Astrocyte of the cerebellum (primary cell): ENCODE measurements at places on chromosomes 1 and 21.

DNA sequence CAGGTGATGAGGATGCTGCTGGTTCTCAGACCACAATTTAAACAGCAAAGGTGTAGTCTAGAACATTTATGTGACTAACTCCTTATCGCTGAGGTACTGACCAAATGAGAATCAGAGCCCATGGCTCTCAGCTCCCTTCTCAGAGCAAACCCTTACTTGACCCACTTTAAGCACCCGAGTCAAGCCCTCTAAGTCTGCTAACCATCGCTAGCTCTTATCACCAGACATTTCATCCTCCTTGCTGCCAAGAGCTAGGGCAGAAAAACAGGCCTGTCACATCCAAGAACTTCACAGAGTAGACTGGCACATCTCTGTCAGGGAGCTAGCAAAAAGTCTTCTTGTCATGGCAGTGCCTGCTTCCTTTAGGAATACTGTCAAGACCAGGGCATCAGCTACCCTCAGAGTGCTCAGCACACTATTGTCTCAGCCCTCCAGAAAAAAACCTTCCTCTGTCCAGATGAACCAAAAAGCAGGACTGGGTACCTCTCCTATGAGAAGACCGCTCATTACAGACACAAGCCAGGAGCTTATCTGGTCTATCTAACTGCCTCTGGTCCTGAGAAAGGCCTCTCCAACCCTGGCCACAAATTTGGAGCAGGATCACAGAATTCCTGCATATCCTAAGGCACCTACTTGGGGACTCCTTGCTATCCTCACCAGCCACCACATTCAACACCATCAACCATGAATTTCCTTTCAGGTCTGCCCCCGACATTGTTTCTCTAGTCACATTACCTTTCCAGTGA lies 26.2 kb downstream of the ERI3 start:
- DNase-seq: no peak

DNA sequence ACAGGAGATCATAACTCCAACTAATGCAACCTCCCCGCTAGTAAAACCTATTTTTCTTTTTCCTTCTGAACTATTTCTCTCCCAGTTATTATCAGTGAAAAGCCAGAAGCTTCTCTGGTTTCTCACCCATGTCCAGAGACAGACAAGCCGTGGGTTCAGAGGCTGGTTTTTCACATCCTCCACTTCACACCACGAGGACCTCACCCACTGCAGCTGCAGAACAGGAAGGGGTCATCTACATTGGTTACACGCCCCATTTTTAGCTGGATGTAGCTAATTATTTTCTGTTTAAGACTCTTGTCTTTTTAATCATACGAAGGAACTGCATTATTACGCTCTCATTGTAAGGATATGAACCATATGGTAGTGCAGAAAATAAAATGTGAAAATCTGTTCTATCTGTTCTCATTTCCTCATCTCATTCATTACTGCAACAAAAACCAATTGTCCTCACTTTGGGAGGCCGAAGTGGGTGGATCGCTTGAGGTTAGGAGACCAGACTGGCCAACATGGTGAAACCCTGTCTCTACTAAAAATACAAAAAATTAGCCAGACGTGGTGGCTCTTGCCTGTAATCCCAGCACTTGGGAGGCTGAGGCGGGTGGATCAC lies 39.1 kb upstream of the CLDN14 start:
- no peak for DNase-seq

DNA sequence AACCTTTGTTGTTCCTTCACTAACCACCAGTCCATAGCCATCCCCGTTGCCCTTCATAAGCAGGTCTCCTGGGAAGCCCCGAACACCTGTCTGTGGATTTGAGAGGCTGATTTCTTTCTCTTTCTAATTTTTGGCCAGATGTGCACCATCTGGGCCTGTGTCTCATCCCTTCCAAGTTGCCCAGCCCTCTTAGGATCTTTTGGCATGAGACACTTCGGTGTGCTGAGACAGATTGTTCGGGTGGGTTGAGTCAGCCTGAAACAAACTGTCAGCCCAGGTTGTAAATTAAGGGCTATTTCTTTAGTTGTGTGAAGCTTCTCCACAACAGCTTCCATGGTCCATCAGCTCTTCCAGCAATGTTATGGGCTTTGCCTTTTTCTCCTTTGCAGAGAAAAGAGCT lies 1.4 kb upstream of the DNAJC11 start:
- DNase-seq: no peak

GRCh38 chr1:160716013-160716412 lies 4.4 kb upstream of the CD48 start:
- no peak for DNase-seq

DNA sequence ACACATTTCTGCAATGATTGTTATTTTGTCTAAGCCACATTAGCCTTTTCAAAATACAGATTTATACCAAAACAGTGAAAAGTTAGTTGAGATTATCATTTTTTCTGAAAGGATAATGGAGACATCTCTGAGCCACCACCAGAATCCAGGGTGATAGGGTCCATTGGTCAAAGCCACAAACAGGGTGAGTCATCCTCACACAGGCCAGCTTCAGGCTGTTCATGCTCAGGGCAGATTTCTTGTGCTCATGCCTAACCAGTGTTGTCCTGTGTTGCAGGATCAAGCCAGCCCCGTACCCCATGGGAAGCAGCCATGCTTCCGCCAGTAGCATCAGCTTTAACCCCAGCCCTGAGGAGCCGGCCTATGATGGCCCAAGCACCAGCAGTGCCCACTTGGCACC lies 13.4 kb downstream of the ELOA start:
- DNase-seq: no peak

DNA sequence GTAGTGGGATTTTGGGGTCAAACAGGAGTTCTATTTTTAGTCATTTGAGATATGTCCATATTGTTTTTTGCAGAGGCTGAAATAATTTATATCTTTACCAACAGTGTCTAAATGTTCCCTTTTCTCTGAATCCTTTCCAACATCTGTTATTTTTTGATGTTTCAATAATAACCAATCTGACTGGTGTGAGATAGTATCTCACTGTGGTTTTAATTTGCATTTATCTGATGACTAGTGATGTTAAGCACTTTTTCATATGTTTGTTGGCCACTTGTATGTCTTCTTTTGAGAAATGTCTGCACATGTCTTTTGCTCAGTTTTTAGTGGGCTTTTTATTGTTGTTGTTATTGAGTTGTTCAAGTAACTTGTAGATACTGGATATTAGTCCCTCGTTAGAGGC lies 1325.0 kb downstream of the BRINP3 start:
- no peak for DNase-seq
